Activated CD4-positive, alpha-beta T cell treated with anti-CD3 and anti-CD28 coated beads for 36 hours (primary cell): ENCODE measurements at places on chromosomes 6 and 20. TPM values are rescaled to one million over a fixed set of nuclear protein-coding genes. Genes with fewer than 3 reads are reported as not detected.

DNA sequence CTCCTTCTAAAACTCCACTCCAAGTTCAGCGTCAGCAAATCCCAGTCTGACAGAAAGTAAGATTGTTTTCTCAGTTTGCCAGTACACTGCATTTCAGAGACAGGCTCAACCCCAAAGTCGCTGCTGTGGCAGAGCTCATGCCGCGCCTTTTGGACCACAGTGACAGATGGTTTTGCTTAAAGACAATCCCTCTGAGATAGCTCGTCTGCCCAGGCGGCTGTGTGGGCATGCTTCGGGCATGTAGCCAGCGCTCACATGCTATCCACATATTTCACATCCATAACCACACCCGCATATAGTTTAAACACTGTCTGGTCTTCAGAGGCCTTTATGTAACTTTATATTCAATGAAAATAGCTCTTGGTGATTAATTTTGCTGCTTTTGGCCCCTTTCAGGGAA, 14.7 kb upstream of the PXDC1 start:
- no peak for DNase-seq
- H3K4me3 ChIP-seq = no peak overlapping the region
- H3K4me1 ChIP-seq = peaks cover 12% of the 10 kb centered on the region

GRCh38 chr6:4870821-4871494, 94.8 kb downstream of the CDYL start:
- H3K4me3 ChIP-seq = no peak overlapping the region
- no peak overlapping the region for H3K27ac ChIP-seq
- DNase-seq = no peak
- H3K4me1 ChIP-seq = peaks cover 23% of the 10 kb centered on the region
- H3K27me3 ChIP-seq = no peaks in the 10 kb centered on the region

- peaks cover 30% of the 10 kb centered on the region for H3K27me3 ChIP-seq
- no peaks in the 10 kb centered on the region for H3K36me3 ChIP-seq
Observed at GRCh38 chr20:31869942-31870725, at the start of the genes DUSP15 and TTLL9. Gene DUSP15 (minus strand): TSS chr20:31870527. CDS start chr20:31870337, 190 bp downstream. Gene TTLL9 (plus strand): TSS chr20:31870634. CDS start chr20:31871127, 493 bp downstream.

DNA sequence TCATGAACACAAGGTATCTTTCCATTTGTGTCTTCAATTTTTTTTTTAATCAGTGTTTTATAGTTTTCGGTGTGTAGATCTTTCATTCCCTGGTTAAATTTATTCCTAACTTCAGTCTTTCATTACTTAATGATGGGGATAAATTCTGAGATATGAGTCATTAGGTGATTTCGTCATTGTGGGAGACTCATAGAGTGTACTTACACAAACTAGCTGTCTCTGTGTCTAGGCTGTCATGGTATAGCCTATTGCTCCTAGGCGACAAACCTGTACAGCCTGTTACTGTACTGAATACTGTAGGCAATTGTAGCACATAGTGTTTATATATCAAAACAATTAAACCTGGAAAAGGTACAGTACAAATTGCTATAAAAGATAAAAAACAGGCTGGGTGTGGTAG, 42.1 kb downstream of the SMAP1 start:
- H3K4me3 ChIP-seq = no peak overlapping the region
- DNase-seq = no peak
- no peaks in the 10 kb centered on the region for H3K27me3 ChIP-seq

GRCh38 chr6:423055-423798, 31.7 kb downstream of the IRF4 start:
- H3K27ac ChIP-seq = peak overlapping the region; percentile 93
- H3K4me1 ChIP-seq = peaks cover 35% of the 10 kb centered on the region
- no peak overlapping the region for H3K4me3 ChIP-seq
- DNase-seq = no peak
- no peaks in the 10 kb centered on the region for H3K36me3 ChIP-seq

GRCh38 chr6:145137425-145137824, 597.9 kb downstream of the EPM2A start:
- DNase-seq = no peak
- H3K27me3 ChIP-seq = peaks cover 15% of the 10 kb centered on the region

DNA sequence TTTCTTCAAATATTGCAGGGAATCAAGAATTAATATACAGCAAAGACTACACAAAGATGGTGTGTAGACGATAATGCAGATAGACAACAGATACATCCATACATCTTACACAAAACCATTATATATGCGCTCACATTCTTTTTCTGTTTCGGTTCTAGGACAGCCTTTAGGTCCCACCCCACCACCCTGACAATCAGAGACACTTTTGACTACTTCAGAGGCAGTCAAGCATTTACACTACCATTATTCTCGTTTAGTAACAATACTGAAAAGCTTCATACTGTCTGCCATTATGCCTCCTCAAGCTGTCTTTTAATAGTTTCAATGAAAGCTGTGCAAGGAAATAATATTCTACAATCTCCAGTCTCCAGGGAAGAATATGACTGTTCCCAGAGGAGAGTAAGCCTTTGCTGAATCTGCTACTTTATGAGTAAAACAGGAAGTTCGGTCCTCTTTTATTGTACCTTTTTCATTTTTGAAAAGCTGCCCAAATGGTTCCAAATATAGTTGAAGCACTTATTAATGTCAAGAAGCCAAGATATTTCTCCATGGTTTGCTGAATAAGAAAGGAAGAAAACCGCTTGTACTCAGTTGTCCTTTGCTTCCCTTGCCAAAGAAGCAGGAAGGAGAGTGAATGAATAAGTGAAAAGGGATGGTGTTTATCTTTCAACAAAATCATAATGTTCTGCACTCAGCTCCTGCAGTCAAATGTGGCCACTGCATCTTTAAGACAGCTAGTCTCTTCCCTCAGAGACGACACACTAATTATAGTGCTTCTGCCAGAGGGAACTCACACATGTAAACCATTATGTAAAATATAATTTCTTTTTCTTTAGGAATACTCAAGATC, 468.3 kb downstream of the CDC5L start:
- H3K4me1 ChIP-seq = peaks cover 23% of the 10 kb centered on the region
- no peak for DNase-seq
- no peak overlapping the region for H3K4me3 ChIP-seq
- no peaks in the 10 kb centered on the region for H3K36me3 ChIP-seq

DNA sequence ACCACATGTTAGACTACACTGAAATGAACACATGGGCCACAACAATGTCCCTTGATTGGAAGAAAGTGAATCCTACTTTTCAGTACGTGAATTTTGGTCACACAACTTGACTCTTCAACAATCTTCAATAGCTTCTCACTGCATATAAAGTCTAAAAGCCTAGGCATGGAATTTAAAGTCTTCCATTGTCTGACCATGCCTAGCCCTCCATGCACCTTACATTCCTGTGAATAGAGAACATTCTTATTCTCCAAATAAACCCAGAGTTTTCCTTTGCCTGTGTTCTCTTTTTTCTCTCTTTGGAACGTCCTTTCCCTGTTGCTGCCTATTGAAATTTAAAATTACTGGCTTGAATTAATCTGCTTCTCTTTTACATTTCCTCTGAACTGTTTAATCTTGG, 207.5 kb downstream of the ASCC3 start:
- no peak overlapping the region for H3K27ac ChIP-seq
- peaks cover 2% of the 10 kb centered on the region for H3K4me1 ChIP-seq
- H3K27me3 ChIP-seq = no peaks in the 10 kb centered on the region
- H3K36me3 ChIP-seq = peaks cover 5% of the 10 kb centered on the region
- H3K4me3 ChIP-seq = no peak overlapping the region

DNA sequence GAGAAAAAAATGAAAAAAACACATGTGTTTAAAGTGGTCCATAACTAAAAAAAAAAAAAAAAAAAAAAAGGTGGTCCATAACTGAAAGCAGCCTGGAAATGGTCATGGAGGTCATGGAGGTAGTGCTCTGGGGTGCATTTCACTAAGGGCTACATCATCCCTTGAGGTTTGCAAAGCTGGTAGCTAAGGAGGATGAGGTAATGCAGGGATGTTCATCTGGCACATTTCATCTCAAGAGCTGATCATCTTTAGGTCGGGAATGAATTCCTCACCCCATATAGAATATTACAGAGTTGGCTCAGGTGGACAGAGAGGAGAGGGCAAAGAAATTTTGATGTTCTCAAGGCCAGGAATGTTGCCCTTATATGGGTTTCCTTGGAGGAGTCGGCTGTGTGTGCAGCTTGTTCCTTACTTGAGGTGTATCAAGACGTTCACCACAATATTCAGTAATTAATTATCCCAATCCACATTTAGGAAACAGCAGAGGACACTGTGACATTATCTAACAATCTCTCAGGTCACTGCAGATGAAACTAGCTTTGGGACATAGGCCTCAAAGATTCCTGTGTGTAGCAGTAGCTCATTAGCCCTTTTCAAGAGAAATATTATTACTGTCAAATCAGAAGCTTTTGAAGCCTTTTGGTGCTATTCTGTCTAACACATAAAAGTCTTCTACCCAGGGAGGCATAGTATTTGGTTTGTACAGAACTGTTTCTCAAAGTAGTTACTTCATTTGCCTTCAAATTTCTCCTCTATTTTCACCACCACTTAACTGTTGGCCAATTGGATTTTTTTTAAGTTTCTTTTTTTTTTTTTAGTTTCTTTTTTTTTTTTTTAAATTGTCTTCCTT, 46.8 kb downstream of the CYP24A1 start:
- H3K36me3 ChIP-seq = no peaks in the 10 kb centered on the region
- peaks cover 4% of the 10 kb centered on the region for H3K27me3 ChIP-seq
- H3K4me3 ChIP-seq = no peak overlapping the region

- DNase-seq = no peak
- no peak overlapping the region for H3K4me3 ChIP-seq
- no peaks in the 10 kb centered on the region for H3K4me1 ChIP-seq
- H3K27me3 ChIP-seq = no peaks in the 10 kb centered on the region
- H3K27ac ChIP-seq = no peak overlapping the region
Observed at GRCh38 chr6:158972241-158973233, 27.5 kb downstream of the RSPH3 start.

DNA sequence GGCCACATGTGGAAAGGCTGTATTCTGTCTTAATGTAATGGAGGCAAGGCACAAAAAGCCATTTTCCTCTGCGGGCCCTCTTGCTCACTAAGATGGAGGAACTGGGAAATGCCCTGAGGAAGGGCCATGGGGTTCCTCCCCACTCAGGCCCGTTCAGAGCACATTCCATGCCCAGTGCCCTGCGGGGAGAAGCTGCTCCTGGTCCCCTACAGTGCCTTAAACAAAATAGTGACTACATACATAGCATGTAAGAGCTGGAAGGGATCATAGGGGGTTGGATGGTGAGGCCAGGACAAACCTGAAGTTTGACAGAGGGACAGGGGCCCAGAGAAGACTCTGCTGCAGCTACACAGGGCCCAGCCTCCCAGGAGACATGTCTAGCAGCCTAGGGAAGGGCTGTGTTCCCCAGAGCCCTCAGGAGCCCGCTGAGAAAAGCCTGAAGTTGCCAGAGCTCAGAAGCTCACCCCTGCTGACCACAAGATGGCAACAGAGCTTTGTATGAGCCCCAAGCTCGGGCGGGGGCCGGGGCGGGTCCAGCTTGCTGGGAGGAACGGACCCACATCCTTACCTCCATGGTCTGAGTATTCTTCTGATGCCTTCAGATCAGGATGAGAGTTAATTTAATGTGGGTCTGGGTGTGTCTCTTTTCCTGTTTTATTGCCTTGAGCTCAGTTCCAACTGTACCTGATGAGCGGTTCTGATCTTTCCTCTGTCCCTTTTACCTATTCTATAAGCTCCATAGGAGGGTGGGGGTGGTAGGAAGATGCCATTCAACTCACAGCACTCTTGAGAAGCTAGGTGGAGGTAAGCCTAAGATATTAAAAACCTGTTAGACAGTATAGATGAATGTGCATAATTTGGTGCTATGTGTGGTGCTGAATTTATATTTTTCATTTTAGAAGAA, 242.9 kb downstream of the CDC5L start:
- H3K36me3 ChIP-seq = no peaks in the 10 kb centered on the region
- peaks cover 4% of the 10 kb centered on the region for H3K27me3 ChIP-seq
- peak; percentile 68 for DNase-seq
- no peak overlapping the region for H3K27ac ChIP-seq
- no peak overlapping the region for H3K4me3 ChIP-seq
- H3K4me1 ChIP-seq = peaks cover 17% of the 10 kb centered on the region

DNA sequence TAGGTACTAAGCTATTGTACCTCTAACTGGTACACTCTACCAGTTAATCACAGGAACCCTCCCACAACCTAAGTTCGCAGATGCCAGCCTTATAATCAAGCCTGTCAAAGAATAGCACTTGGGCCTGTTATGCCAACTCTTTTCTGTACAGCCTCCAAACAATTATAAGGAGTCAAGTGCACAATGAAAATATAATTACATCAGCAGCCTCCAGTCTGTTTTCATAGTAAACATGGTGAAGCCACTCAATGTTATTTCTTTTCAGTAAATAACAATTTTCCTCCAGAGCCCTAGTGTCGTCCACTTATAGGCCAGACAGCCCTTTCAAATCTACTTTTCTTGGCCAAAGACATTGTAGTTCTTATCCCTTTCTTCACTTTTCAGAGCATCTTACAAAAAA, 82.7 kb upstream of the CARMIL1 start:
- H3K27me3 ChIP-seq = peaks cover 5% of the 10 kb centered on the region
- no peak for DNase-seq
- H3K36me3 ChIP-seq = no peaks in the 10 kb centered on the region
- no peak overlapping the region for H3K4me3 ChIP-seq

DNA sequence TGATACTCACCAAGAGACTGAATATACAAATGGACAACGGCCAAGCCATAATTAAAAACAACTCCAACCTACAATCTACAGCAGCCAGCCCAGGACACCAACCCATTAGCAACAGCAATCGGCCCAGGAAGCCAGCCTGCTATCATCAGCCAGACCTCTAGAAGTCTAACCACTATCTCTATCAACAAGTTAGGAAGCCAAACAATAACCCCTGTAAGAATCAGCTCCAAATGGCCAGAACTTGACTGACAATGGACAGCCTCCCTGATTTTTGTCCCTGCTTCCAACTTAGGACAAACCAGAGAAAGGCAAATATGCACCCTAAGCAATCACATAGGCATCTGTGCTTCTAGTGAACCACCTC, 511.8 kb upstream of the JARID2 start:
- H3K27me3 ChIP-seq = no peaks in the 10 kb centered on the region
- peaks cover 99% of the 10 kb centered on the region for H3K4me1 ChIP-seq
- peak overlapping the region; percentile 100 for H3K27ac ChIP-seq
- peaks cover 27% of the 10 kb centered on the region for H3K36me3 ChIP-seq
- DNase-seq = peak; percentile 30

DNA sequence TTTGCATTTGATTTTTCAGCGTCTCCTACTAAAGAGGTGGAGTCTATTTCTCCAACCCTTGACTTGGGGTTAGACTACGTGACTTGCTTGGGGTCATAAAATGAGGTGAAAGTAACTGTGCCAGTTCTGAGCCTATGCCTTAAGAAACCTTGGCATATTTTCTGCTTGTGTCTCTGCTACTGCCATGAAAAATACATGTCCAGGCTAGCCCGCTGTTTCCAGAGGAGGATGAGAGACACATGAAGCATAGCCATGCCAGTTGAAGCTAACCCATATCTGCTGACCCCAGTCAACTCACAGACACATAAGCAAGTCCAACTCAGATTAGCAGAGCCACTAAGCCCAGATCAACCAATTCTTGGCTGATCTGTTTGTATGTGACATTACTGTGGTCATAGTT, 38.7 kb downstream of the SCP2D1 start:
- H3K4me1 ChIP-seq = no peaks in the 10 kb centered on the region
- no peak for DNase-seq
- no peaks in the 10 kb centered on the region for H3K36me3 ChIP-seq
- H3K27ac ChIP-seq = no peak overlapping the region
- H3K27me3 ChIP-seq = no peaks in the 10 kb centered on the region

CALHM6 gene
- total RNA-seq = 10.0 TPM

VGLL2 gene
- total RNA-seq = not detected

CST2 gene
- total RNA-seq = not detected

ARFGEF3 gene
- 1.6 TPM for total RNA-seq

PPP1R3D gene
- 4.7 TPM for total RNA-seq

MCCD1 gene
- total RNA-seq = not detected

NKAPL gene
- 0.25 TPM for total RNA-seq

SLC16A10 gene
- total RNA-seq = 6.2 TPM

SCUBE3 gene
- not detected for total RNA-seq

MOCS1 gene
- 6.2 TPM for total RNA-seq

EDN1 gene
- not detected for total RNA-seq

FAM83B gene
- not detected for total RNA-seq

SLPI gene
- total RNA-seq = not detected

EPPIN gene
- not detected for total RNA-seq
